ENCODE measurements at places on chromosomes 6 and 20.

DNA sequence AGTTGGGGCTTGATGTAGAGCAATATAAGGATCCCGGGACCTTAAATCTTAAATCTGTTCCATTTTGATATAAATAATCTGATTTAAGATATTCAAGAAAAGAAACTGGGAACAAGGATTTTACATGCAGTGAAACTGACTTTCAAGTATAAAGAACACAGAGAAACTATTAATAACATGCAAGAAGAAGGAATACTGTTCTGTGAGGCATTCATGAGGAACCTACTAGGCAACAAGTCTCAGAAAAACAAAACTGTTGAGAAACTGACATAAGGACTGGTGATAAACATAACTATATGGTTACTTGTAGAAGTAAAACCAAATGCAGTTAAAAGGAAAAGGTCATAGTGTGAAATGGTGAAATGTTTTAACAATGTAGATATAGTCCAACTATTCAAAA is 15.8 kb downstream of the HDDC2 start:
- DNase-seq, result no peak

- DNase-seq, result no peak
Measured at GRCh38 chr20:45817376-45818194, 5.1 kb downstream of the UBE2C start.

DNA sequence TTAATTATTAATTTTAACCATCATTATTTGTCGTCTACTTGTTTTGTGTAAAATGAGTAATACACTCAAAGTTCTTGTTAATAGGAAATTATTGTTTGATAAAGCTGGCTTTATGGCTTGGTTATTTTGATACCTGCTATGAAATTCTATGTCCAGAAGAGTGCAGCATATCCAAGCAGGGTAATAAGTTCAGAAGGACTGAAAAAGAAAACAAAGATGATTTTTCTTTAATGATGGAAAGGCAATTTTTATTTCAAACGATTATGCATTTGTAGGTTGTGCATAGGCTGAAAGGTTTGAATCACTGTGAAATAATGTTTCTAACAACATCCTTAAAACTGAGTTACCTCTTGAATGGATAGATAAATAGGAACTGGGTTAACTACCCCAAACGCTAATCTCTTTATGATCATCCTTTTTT is 1.4 kb upstream of the MAN1A1 start:
- DNase-seq, result no peak

DNA sequence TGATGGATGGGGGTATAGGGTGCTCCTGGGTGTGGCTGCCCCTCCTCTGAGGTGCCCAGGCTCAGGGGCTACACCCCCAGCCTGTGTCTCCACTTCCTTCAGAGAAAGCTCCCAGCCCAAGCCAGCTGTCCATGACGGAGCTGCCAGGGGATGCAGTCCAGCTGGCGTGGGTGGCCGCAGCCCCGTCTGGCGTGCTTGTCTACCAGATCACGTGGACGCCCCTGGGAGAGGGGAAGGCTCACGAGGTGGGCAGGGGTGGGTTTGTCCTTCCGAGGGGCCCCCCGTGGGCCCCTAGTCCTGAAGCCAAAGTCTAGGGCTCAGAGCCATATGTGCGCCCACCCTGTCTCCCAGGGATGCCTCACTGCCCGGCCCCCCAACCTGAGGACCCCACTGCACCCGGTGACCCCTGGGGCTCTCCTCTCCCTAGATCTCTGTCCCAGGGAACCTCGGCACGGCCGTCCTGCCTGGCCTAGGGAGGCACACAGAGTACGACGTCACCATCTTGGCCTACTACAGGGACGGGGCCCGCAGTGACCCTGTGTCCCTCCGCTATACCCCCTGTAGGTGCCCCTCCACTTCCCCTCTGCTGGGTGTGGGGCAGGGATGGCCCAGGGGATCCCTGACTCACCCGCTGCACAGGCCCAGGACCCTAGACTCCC is 19.8 kb downstream of the COL20A1 start:
- no peak for DNase-seq

- peak; percentile 2 for DNase-seq
Measured at GRCh38 chr6:167400482-167401138, 75.7 kb downstream of the TTLL2 start.

- DNase-seq, result no peak
Measured at GRCh38 chr20:61027218-61027617, 224.8 kb upstream of the CDH4 start.

DNA sequence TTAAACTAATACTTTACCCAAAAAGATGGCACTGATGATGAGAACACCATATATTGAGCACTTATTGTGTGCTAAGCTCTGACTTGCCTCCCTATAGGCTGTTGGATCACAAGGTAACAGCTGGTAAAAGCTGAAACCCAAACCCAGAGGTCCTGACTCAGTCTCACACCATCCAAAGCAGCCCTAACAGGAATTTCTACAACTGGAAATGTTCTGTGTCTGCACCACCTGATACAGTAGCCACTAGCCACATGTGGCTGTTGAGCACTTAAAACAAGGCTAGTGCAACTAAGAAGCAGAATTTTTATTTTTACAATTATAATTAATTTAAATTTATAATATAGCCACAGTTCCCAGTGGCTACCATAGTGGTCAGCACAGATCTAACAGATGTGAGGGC is 15.6 kb upstream of the MATN4 start:
- no peak for DNase-seq

GRCh38 chr6:21398741-21399325 is 194.7 kb upstream of the SOX4 start:
- no peak for DNase-seq

DNA sequence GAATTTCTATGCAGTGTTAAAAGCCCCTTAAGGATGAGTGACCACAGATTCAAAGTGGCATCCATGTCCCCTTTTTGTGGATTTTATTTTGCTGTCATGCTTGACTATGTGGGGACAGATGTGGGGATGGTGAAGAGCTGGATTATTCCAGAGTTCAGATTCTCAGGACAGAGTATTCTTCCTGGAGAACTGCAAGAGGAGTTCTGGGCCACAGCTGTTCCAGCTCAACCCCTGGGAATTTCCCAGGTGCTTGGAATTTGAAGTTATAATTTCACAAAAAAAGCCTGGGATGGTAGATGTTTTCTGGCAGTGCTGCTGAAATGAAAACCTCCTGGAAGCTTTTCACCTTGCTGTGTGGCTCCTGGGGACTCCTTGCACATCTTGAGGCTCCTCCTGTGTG is 671.8 kb upstream of the MARCKS start:
- no peak for DNase-seq

DNA sequence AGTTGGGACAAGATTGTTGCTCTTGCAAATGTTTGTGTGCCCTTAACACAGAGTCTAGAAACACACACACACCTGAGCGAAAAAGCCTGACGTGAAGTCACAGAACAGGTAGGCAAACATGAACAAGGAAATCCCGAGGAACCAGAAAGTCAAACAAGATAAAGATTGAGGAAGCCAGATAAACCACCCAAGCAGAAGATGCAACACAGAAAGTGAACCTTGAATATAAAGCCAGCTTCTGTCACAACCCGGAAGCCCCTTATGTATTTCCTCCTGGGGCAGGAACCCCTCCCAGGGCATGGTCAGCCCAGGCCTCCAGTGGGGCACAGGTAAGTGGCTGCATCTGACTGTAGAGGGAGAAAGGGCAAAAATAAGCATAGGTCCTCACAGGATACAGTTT is 158.2 kb upstream of the SUPT3H start:
- DNase-seq, result no peak
